ENCODE measurements at places on chromosomes 4 and X.

DNA sequence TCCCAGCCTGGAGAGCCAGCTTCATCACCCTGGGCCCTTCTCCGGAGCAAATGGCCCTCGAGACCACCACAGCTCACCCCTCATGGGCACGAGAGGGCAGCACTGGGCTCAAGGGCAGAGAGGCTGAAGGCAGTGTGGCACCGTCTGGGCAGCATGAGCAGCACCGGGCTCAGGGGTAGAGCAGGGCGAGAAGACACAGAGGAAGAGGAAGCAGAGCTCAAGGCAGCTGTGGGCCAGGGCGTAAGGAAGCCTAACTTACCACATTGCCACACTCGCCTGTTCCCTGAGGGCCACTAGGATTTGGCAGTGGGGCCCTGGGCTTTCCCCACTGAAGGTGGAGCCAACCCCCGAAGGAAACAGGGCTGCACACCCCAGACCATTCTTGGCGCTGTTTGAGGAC, 15.5 kb downstream of the ZNF185 start:
- DNase-seq = no peak

- no peak for DNase-seq
Observed at GRCh38 chr4:37464373-37465128, 220.0 kb downstream of the NWD2 start.

DNA sequence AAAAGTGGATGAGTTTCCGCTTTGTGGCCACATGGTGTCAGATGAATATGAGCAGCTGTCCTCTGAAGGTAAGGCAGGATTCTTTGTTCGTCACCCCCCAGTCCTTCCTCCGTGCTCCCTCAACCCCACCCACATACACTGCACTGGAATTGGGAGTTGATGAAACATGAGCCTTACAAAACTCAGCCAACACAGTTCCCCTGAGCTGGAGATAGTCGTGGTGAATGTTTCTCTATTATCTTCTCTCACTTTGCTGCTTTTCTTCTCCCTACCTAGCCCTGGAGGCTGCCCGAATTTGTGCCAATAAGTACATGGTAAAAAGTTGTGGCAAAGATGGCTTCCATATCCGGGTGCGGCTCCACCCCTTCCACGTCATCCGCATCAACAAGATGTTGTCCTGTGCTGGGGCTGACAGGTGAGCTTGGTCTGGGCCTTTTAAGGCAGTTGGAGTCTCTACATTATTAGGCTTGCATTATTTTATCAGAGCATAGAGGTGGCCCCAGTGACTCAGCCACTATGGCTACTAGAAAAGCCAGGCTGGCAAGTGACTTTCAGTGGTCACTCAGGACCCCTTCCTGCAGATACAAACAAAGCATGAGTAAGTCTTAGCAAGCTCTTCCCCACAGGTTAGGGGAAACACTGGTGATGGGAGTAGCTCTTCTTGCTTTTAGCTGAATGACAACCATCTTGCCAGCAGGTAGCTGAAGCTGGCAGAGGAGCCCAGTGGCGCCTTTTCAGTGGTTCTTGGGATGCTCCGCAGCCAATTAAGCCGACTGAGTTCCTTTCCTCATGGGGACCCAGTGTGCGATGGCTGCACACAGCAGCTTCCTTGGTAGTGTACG, 1.6 kb downstream of the RPL10 start:
- DNase-seq = no peak

DNA sequence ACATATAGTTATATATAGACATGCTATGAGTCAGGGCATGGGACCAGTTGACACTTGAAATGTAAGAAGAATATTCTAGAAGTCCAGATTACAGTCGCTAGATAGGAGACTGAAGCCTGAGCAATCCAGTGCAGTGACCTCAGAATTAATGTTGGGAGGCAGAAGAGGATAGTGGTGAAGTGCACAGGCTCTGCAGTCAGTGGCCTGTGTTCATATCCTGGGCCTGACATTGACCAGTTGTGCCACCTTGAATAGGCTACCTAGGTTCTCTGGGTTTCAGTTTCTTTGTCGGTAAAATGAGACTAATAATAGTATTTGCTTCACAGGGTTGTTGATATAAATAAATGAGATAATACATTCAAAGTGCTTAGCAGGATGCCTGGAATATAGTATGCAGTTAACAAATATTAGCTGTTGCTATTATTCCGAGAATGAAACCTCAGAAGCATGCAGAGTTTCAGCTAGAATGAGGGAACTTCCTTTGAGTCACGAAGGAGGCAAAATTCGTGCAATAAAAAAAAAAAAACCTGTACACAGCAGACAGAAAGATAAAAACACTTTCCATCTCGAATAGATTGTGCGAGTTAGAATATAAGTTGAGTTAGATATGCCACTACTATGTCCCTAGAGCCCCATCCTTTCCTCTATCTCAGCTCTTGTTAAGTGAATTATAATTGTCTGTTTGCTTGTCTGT, 4.0 kb upstream of the SH2D1A start:
- DNase-seq = no peak

GRCh38 chr4:108313546-108314339, 145.0 kb upstream of the LEF1 start:
- DNase-seq = no peak

GRCh38 chr4:183857040-183857439, 48.1 kb upstream of the STOX2 start:
- no peak for DNase-seq

GRCh38 chr4:148565801-148566200, 123.6 kb upstream of the NR3C2 start:
- no peak for DNase-seq

DNA sequence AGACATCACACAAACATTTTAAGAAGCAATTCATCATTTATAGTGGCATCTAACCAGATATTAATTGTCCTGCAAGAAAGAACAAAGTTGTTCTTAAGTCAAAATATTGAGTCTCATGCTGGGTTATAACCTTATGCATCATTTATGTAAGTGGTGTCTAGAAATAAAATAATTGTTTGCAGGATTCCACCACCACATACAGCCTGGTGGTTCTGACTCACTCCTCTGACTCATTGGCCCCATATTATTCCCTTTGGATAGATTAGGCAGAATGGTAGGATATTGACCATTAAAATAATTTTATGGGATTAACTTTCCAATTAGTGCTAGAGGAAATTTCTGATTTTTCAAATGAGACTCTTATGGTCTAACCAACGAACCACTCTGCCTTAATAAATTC, 384.5 kb downstream of the GRXCR1 start:
- no peak for DNase-seq

DNA sequence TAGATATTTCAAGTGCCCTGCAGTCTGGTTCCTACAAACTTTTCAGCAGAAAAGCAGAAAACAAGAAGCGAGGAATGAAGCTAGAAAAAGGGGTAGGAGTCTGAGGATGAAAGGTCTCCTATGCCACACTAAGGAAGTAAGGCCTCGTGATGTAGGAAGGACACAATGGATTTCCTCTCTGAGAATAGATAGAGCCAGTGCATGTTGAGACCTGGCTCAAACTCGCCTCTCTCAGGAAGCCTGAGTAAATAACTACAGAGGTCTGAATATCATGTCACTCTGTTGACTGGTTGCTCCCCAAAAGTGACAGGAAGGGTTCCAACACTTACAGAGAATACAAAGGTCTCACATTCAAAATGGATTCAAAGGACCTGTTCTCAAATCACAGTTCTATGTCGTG, 93.3 kb downstream of the GRIA3 start:
- DNase-seq = no peak

GRCh38 chrX:154494715-154495114, 4.3 kb upstream of the SLC10A3 start:
- DNase-seq = no peak

DNA sequence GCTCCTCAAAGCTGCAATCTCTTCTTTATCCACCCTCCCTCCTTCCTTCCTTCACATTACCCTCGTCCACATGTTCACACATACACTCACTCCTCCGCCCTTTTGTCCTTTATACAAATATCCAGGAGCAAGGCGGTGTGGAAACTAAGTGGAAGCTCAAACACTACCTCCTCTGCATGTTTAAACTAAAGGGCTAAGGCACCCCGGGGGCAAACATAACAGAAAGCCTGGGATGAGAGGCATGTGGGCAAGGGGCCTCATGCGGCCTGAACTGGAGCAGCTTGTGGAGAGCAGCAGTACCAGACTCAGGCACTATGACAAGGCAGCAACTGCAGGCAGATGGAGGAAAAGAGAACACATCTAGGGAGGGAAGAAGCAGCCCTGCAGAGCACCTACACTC, 9.5 kb downstream of the MAB21L2 start:
- DNase-seq = no peak

- DNase-seq = no peak
Observed at GRCh38 chr4:184011826-184012380, 106.8 kb downstream of the STOX2 start.

DNA sequence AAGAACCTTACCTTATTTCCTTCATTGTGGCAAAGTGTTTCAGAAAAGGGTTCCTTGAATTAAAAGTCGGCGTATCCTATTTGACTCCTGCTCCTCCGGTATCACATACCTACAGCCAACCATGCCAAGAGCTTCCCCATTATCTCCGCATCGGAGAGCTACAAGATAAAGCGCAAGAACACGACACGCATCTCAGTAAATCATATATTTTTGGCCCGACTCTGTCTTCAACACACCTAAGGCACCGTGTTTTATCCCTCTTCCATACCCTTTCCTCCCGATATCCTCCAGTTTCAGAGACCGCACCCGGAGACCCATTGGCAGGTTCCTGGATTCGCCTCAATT, 497 bp upstream of the THAP9 start:
- no peak for DNase-seq

DNA sequence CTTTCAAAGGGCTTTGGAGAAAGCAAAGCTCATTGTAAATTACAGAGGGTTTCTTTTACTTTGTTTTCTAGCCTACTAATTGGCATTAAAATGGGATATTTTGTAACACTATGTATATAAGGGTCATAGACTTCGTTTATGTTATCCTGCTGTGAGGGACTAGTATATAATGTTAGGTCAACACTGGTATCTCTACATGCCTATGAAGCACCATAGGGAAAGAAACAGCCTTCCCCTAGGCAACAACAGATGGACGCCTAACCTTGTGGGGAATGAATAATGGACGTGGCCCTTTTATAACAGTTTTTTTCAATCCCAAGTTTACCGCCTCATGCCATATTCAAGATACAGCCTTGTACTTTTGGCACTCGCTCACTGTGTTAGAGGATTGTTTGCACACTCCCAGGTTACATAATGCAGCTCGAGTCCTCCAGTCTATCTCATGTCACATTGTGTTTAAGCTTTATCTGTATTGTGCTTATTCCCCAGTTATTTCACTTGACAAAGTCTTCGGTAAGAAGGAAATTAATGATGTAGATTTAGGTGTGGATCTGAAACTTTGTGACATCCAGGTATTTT, 711.0 kb downstream of the RPA4 start:
- no peak for DNase-seq
